ENCODE measurements at places on chromosomes 12 and 14. TPM values are rescaled to one million over a fixed set of nuclear protein-coding genes. Genes with fewer than 3 reads are reported as not detected.

The SALL2 gene
- total RNA-seq = 2.6 TPM

GRCh38 chr14:78690836-78691235, 520.7 kb downstream of the NRXN3 start:
- no peak for DNase-seq

DNA sequence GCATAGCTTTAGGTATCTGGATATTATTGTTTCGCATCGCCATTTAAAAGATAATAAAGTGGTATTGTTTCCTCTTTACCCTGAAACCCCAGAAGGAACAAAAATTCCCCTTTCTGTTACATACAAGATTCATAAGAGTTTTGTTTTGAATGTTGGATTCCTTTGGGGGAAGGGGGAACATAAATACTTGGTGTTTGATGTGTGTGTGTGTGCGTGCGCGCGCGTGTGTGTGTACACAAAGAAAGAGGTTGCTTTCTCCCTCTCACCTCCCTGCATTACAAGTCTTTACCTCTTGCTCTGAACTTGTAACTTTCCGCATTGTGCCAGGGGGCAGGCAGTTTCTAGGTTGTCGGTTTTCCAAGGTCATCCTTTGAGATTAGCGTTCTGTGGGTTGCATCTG, 76.4 kb downstream of the GPATCH2L start:
- no peak for DNase-seq

DNA sequence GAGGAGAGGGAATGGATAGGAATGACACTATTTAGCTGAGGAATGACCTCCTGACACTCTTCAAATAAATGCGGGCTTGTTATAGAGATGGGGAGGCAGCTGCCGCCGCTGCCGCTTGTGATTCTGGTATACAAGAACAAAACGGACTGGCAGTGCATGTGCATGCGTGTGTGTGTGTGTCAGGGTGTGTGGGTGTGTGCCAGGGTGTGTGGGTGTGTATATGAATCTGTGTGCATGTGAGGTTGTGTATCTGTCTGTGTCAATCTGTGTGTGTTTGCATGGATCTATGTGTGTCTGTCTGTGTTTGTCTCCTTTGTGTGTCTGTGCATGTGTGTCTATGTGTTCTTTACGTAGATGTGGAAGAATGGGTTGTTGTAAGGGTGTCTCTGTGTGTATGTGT, 26.0 kb upstream of the LHX5 start:
- DNase-seq = no peak

DNA sequence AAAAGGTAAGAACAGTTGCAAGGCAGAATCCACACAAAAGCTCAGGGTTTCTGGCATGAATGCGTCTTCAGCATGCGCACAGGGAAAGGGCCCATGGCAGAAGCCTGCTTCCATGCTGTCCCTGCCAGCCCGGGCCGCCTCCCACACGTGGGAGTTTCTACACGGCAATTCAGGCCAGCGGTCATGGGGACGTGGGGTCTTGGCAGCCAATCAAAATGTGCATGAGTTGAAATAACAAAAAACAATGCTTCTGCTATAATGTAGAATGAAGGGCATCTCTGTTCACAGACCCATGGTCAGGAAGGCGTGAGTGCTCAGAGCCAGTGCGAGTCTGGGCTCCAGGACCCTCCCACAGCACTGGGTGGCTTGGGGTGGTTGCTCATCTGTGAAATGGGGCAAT, 28.6 kb downstream of the AMN start:
- DNase-seq = no peak

DNA sequence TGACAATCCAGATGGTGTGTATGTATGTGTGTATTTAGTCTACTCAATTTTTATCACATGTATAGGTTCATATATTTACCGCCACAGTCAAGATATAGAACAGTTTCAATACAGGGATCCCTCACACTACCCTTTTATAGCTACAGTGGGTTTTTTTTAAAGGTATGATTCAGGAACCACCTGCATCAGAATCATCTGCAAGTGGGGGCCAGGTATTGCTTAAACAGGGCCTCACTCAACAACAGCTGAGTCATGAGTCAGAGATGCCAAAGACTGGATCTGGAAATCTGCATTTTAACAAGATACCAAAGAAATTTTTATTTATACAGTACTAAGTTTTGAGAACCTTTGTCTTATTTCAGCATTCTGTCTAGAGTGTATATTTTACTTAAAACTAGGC, 117.6 kb downstream of the SLC35F4 start:
- no peak for DNase-seq

DNA sequence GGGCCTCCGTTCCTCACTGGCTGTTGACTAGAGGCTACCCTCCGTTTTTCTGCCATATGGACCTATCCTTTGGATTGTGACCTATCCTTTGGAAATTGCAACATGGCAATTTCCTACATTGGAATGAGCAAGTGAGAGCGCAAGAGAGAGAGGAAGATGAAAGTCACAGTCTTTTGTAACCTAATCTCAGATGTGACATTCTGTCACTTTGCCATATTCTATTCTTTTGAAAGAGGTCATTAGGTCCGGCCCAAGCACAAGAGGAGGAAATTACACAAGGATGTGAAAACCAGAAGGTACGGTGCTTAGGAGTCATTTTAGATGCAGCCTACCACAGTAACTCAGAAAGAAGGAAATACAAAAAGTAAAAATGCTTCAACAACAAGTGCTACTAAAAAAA, 47.3 kb upstream of the SRP54 start:
- no peak for DNase-seq

DNA sequence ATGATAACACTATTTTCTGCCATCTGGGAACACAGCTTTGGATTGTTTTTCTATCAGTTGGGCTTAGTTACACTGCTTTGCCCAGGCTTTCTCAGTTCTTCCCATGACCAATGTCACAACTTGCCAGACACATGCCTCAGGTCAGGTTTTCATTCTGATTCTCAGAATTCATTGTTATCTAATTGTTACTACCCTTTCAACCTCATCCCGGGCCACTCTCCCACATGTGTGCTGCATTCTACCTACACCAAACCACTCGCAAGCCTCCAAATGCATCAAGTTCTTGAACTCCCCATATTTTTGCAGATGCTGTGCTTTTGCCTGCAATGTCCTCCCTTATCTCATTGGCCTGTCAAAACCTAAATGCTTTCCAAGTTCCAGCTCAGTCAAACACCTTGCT, 36.3 kb downstream of the NELL2 start:
- DNase-seq = no peak
